ENCODE measurements at places on chromosomes 3 and 15.

- DNase-seq: no peak
Measured at GRCh38 chr3:50480471-50480870, 23.0 kb downstream of the CACNA2D2 start.

DNA sequence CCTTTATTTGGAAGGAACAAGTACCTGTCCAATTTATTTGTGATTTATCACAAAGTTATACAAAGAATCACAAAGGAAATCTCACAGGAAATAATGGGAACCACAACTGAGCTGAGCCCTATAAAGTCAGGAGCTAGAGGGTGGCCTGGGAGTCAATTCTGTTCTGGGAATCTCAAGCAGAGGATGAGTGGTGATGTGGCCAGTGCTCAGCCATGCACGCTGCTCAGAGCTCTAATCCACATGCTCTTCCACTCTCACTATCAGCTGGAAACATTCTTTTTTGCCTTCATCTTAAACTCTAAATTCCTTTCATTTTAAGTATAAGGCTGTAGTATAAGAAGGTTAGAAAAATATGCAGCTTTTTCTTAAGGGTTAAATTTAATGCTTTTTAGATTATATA is 36.6 kb downstream of the UACA start:
- DNase-seq: no peak

DNA sequence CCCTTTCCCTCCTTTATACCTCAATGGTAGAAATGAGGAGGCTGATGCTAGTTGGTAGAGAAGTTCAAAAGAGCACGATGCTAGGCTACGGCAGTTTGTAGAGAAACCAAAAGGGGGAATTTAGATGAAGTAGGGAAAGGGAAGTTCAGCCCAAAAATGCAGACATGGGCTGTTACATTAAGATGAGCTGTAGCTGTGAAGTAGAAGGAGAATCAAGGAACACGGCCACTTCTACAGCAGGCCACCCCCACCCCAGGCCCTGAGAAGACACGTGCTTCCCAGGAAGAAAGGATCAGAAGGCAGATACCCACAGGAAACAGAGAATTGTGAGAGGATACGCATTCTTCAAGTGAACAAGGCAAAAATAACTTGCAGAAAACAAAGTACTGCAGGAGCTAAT is 2.1 kb upstream of the PARP14 start:
- DNase-seq: no peak

- DNase-seq: no peak
Measured at GRCh38 chr15:38192496-38192895, 60.1 kb upstream of the SPRED1 start.

DNA sequence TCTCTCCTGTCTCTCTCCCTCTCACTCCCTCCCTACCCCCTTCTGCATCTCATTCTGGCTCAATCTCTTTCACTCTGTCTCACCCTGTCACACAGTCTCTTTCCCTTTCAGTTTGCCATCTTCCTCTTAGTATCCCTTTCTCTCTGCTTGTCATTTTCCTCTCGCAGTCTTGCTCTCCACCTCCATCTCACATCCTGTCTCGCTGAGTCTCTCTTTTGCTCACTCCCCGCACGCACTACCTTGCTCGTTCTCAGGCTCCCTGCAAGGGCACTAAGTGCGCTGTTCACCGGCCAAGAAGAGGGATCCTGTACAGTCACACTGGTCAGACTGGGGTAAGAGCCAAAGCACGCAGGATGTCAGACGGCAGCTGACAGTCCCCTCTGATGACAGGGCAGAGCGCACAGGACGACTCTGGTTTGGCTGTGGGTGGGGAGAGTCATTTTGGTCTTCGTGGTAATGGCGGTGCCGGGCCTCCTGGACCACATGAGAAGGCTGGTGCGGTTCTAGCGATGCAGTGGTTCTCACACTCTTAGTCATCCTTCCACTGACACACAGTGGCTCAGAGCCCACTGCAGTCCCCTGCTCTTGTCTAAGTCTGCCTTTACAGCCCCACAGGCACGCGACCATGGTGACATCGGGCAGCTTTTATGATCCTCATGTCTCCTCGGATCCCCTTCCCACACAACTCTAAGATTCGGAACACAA is 356.8 kb downstream of the FOXP1 start:
- peak; percentile 58 for DNase-seq

DNA sequence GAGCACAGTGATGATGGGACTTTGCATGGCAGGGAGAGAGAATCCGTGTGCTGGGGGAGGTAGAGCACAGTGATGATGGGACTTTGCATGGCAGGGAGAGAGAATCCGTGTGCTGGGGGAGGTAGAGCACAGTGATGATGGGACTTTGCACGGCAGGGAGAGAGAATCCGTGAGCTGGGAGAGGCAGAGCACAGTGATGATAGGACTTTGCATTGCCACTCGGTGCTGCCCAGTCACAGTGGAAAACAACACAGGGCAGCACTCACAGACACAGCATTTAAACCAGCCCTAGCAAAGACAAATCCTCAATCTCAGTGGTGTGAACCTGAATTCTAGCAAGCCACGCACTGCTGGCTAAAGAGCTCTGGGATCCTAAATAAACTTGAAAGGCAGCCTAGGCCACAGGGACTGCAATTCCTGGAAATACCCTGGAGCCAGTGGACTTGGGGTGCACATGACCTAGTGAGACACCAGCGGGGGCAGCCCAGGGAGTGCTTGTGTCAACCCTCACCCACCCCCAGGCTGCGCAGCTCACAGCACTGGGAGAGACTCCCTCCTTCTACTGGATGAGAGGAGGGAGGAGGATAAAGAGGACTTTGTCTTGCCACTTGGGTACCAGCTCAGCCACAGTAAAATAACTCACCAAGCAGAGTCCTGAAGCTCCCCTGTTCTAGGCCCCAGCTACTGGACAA is 23.4 kb upstream of the TNK2 start:
- no peak for DNase-seq

DNA sequence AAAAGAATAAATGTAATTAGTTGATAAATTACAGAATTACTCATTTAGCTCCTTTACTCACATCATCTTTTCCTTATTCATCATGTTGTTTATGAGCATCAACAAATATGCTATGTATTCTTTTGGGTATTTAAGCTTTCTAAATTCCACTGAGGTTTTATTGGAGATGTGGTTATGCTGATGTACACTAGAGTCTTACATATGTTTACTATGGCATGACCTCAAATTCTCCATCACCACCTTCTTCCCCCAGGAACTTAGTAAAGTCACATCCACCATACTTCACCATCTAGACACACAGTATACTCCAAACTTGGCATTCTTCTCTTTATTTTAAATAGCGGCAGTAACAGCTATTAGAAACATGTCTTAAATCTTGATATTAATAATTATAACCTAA is 74.1 kb upstream of the MELTF start:
- no peak for DNase-seq

GRCh38 chr15:50925281-50925680 is 16.8 kb downstream of the AP4E1 start:
- no peak for DNase-seq

GRCh38 chr3:36827133-36827532 is 62.8 kb upstream of the DCLK3 start:
- DNase-seq: no peak

- DNase-seq: peak; percentile 18
Measured at GRCh38 chr3:51637941-51638471, 33.0 kb upstream of the TEX264 start.

- no peak for DNase-seq
Measured at GRCh38 chr3:165393461-165393860, 197.3 kb upstream of the SLITRK3 start.

DNA sequence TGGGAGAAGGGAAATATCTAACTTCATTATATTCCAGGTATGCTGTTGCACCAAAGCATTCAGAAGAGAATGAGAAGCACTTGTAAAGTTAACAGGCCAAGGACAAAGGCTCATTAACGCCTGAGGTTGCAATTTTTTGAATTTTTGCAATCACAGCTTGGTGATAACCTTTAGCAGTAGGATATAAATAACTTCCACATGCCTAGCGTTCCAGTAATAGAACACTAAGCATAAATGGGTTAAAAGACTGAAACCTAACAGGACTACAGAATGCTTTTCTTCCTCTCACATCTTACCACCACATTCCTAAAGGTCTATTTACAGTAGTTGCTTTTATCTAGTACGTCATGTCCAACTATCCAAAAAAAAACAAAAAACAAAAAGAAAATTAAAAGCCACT is 57.4 kb upstream of the IMPG2 start:
- DNase-seq: no peak

- DNase-seq: no peak
Measured at GRCh38 chr15:85331655-85332285, 48.6 kb upstream of the AKAP13 start.

DNA sequence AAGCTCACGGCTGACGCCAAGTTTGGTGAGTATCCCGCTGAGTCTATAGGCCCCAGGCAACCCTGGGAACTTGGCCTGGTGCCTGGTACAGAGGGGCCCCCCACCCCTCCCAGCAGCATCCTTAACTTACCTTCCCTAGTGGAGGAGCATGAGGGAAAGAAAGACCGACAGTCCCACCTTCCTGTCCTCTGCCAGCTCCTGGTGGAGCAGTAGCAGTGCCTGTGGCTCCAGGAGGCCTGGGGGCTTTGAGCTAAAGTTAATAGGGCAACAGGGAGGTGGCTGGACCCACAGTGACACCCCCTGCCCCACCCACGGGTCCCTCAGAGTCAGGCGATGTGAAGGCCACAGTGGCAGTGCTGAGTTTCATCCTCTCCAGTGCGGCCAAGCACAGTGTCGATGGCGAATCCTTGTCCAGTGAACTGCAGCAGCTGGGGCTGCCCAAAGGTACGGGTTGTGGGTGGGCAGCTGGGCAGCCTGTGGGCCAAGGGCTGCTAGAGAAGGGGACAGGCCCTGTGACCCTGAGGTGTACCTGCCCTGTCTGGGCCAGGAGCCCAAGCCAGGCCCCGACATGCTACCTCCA is 2.9 kb downstream of the COMMD4 start:
- no peak for DNase-seq

DNA sequence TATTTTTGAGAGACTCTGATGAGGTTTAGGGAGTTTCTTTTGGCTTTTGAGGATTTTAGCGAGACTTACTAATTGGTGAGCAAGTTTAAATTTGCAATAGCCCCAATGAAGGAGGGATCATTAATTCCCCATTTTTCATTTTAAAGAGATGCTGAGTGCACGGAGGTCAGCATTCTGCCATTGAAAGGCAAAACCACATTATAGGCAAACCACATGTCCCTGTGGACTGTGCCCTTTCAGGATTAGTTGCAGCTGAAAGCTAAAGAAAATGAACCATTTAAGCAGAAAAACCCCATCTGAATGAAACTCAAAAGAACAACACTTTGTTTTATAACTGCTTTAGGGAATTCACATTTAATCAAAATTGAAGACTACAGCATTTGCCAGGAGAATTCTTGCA is 246.5 kb downstream of the PDZRN3 start:
- DNase-seq: no peak

DNA sequence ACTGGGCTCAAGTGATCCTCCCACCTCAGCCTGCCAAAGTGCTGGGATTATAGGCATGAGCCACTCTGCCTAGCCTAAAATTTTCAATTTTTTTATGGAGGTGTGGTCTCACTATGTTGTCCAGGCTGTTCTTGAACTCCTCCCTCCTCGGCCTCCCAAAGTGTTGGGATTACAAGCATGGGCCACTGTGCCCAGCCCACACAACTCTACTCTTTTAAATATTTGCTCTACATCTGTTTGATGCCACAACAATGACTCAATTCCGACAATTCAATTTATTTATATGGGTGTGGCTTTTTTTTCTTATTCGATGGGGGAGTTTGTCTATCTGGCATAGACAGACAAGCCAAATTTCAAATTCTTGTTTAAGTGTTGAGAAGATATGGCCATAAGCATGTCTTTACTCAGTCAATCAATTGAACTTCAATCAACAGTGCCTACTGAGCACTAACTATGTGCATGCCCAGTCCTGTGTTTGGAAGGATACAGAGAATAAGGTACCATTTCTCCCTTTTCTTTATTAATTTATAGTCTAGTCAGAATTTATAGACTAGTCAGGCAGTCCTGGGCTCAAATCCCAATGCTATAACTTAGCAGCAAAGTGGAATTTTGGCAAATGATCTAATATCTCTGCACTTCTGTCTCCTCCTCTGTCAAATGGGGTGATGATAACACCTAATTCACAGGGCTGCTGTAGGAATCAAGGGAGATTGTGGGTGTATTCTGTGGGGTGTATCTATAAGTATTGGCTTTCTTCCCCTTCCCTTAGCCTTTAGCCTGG is 54.6 kb upstream of the PIAS1 start:
- DNase-seq: no peak

- DNase-seq: no peak
Measured at GRCh38 chr15:43382310-43382709, 11.4 kb downstream of the TUBGCP4 start.

GRCh38 chr3:16916840-16917239 is 32.1 kb downstream of the PLCL2 start:
- no peak for DNase-seq

GRCh38 chr3:10716964-10717363 is 99.1 kb upstream of the SLC6A11 start:
- DNase-seq: no peak

DNA sequence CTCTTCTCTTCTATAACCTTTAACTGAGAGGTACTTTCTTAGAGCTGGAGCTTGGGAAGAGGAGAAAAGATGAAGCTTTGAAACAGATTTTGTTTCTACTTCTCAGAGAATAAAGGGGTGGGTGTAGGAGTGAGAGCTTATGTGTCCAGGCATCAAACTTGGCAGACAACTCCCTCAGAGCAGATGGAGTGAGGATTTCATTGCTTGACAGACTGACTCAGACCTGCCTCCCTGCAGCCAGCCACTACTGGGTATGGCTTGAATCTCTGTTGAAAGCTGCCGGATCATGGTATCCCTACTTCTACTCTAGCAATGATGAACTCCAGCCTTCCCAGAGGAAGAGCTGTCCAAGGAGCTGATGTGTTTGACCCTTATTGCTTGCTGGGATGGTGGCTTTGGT is 36.7 kb downstream of the SYN2 start:
- DNase-seq: no peak

DNA sequence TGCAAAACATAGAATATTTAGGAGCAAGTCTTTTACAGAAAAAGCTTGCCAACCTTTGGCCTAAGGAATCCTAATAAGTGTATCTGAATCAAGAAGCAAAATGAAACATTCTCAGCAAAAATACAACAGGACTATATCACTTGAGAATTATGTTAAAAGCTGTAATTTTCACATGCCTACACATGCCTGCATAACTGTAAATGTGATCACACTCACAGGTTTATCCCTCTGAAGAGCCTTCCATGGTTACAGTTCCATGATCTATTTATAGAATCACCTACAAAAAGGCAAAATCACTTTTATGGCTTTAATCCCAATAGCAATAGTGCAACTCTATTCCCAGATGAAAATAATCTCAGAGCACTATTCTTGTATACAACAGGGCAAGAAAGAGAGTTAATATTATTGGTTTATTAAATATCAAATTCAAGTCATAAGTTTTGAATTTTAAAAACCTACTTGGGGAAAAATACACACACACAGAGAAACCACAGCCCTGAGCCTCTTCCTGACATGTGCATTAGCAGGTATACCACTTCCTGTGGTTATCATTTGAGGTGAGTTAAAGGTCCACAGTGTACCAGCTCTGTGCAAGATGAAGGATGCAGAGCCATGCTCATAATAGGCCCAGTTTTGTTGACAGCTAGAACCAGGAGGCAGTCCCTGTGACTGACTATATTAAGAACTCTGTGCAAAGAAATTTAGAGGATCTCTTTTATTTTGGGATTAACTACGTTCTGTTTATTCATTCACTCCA is 252.5 kb upstream of the TGFBR2 start:
- DNase-seq: peak; percentile 82

GRCh38 chr3:152375546-152375945 is 106.8 kb downstream of the MBNL1 start:
- DNase-seq: no peak

GRCh38 chr15:39835550-39835949 is 52.9 kb upstream of the FSIP1 start:
- no peak for DNase-seq
